ENCODE measurements at places on chromosomes 7 and 10.

DNA sequence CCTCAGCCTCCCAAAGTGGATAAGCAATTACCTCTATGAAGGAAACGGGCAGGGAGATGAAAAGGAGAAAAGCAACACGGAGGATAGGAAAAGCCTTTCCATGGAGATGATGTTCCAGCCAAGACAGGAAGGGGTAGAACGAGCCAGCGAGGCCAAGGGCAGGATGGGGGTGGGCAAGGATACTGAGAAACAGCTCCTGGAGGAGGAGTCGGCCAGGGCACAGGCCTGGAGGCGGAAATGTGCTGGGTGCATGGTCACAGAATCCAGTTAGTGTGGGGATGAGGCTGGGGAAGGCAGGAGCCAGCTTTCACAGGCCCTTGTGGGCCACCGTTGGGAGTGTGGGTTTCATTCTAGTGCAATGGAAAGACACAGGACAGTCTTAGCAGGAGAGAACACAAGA, 162.6 kb downstream of the JAZF1 start:
- DNase-seq, result no peak

DNA sequence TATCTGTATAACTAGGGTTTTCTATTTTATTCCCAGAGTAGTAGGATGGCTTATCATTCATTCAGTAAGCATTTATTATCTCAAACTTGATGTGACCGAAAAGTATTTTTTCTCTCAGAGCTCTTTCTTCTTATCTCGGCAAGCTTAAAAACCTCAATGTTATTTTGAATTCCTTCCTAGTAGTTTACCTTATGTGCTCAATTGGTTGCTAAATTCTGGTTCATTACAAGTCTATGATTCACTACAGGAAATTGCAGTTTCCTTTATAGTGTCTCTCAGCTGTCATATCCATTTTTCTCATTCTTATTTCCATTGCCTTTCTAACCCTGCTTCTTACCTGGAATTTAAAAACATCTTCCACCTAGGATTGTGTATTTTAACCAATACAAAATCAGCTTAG, 12.6 kb upstream of the ICA1 start:
- no peak for DNase-seq

DNA sequence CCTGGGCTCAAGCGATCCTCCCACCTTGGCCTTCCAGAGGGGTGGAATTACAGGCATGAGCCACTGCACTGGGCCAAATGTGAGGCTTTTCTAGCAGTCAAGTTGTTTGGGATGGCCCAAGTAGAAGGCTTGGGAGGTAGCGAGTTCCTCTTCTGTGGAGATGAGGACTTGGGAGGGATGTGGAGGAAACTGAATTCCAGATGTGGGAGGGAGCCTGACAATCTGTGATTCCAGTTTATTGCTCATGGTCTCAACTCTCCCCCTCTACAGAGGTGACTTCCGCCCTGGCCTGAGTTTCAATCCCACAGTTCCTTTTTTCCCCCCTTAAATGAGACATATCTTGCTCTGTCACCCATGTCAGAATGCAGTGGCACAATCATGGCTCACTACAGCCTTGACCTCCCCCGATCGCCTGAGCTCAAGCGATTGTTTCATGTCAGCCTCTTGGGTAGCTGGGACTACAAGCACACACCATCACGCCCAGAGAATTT, 3.4 kb downstream of the STYXL1 start:
- no peak for DNase-seq

GRCh38 chr10:124172181-124172916, 79.0 kb upstream of the CHST15 start:
- no peak for DNase-seq

DNA sequence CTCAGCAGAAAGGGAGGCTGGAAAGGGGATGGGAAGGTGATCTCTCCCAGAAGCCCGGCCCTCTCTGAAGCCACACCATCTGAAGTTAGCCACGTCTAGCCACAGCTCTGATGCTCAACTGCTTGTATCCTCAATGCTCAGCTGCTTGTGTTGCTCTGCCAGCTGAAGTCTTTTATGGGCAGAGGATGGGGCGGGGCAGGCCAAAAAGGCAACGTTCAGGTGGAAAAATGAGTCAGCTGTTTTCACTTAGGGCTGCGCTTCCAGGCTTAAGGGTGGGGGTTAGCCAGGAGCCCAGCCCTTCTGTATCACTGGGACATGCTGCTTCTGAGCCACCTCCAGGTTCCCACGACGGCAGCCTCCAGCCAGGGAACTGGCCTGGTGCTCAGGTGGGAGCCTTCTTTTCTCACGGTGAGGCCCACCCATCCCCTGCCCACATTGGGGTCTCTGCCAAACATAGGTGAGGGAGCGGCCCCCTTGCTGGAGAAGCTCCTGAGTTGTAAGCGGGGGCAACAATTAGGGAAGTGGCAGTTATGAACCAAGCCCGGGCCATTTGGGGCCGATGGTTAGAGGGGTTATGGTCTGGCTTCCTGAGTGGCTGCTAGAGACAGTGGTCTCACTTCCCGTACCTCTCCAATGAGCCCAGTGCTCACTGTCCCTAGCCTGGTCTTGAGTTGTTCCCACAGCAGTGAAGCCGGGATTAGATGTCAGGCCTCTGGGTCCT, 44.9 kb upstream of the CNPY1 start:
- no peak for DNase-seq

DNA sequence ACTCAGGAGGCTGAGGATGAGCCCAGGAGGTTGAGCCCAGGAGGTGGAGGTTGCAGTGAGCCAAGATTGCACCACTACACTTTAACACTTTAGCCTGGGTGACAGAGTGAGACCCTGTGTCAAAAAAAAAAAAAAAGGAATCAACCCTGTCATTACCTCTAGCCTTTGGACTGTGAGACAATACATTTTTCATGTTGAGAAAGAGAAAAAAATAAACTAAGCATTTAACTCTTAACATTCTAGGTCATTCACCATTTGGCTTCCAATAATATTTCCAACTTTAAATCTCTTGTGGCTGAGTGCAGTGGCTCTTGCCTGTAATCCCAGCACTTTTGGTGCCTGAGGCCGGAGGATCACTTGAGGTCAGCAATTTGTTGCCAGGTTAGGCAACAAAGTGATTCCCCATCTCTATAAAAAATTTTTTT, 41.9 kb upstream of the TPST1 start:
- no peak for DNase-seq

- no peak for DNase-seq
Measured at GRCh38 chr10:50426485-50426884, 175.2 kb upstream of the ASAH2 start.

- DNase-seq, result no peak
Measured at GRCh38 chr10:99779335-99779734, 3.1 kb upstream of the ABCC2 start.

DNA sequence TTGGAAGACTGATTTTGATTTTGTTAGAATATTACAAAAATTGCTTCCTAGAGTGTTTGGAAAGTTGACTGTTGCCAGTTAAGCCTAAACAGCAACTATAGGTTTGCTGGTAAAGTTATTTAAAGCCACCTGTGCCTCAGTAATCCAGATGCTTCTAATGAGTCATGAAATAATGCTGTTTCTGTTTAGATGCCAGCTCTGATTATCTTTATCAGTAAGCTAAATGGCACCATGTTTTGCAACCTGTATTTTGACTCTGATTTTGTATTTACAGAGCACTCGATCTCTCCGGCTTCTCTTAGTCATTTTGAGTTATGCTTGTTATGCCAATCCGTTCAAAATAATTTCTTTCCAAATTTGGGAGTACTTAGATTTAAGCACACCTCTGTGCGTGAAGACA, 366.1 kb downstream of the EXOC4 start:
- DNase-seq, result no peak

DNA sequence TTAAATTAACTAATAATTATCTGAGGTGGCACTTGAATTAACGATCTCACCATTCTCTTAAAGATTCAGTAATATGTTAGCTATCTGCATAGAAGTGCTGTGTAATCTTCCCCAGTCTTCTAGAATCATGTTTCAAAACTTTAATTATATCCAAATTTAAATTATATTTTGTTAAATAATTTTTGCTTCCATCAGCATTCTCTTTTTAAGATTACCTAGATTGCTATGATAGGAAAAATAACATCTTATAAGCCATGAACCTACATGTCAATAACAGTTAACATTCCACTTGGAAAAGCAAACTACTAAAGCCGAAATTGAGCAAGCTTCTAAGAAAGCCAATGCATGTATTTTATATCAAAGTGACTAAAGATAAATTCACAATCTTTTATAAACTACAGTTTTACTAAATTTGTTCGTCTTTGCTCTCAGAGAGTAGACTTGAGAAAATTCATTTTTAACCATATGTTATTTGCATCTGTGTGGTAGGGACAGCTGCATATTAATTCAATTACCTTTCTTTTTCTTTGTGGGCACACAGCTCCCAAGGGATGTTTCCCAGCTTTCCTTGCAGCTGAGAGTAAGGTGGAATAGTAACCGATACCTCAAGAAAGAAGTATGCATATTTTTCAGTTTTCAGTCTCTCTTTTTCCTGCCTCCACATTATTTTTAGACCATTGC, 105.4 kb upstream of the ABCB5 start:
- no peak for DNase-seq

GRCh38 chr10:5575144-5575481, 50.4 kb downstream of the CALML3 start:
- DNase-seq, result no peak

DNA sequence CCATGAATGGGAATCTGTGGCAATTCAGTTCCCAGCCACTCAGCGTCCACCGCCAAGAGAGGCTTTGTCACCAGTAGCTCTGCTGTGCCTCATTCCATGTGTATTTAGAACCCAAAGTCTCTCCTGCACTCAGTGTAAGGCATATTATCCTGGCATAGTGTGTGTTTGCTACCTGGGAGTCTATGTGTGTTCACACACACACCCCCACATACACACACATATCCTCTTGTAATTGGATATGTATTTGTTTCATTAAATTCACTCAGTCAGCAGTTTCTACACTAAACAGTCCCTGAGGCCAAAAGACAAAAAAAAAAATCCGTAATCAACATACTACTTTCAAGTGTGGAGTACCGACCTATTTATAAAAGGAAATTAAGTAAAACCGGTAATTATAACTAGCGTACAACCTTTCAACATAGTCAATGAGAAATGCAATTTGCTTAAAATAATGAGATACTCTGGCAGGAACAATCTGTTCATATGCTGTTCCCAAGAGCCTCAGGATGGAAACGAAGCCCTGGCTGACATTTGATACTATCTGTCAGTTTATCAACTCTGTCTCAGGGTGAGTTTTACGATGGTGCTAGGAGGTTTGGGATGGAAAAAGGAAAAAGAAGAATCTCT, 425.8 kb upstream of the CELF2 start:
- DNase-seq, result no peak

- DNase-seq, result no peak
Measured at GRCh38 chr7:119931230-119931824, 341.6 kb upstream of the KCND2 start.

All from globus pallidus (tissue), 1 donor.